ENCODE measurements at places on chromosomes 1 and 21. TPM values are rescaled to one million over a fixed set of nuclear protein-coding genes. Genes with fewer than 3 reads are reported as not detected.

GRCh38 chr21:45959779-45960390 lies 21.7 kb upstream of the COL6A1 start:
- no peak overlapping the region for H3K4me3 ChIP-seq
- no peaks in the 10 kb centered on the region for H3K27me3 ChIP-seq
- DNase-seq, result no peak
- H3K27ac ChIP-seq, result no peak overlapping the region

DNA sequence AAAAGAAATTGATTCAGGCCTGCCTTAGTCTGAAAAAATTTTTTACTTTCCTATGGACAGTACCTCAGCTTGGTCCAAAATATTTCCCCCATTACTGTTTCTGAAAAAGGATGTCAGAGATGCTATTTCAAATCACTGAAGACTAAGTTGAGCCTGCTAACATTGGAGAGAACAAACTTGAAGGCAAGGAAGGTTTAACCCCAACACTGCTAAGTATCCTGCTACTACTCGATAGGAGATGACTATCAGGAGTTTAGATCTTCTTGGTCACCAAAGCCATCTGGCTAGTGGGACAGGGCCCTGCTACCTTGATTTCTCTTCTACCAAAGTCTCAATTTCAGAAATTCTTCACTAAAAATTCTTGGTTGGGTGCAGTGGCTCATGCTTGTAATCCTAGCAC lies 22.7 kb upstream of the POGZ start:
- H3K27me3 ChIP-seq, result no peaks in the 10 kb centered on the region
- DNase-seq, result no peak
- H3K4me1 ChIP-seq, result peaks cover 24% of the 10 kb centered on the region
- H3K4me3 ChIP-seq, result no peak overlapping the region
- H3K36me3 ChIP-seq, result no peaks in the 10 kb centered on the region

DNA sequence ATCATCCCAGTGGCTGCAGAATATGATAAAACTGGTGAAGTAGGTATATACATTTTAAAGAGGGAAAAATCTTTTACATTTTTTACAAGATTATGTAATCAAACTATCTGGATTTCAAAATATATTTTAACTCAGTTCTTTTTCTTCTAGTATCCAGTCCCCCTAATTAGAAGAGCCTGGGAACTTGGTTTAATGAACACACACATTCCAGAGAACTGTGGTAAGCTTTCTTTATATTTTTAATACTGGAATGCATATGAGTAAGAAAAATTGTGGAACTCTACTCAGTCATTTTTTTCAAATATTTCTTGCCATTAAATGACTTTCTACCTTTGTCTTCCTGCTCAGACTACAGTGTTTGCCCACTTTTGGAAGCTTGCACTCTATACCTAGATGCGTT lies 8.2 kb downstream of the ACADM start:
- DNase-seq, result no peak
- H3K27me3 ChIP-seq, result no peaks in the 10 kb centered on the region
- H3K4me1 ChIP-seq, result no peaks in the 10 kb centered on the region
- 0 out of 2 replicates have a peak, but pooled peaks cover 5% of the 10 kb centered on the region for H3K36me3 ChIP-seq
- H3K27ac ChIP-seq, result no peak overlapping the region
- no peak overlapping the region for H3K4me3 ChIP-seq

- H3K4me3 ChIP-seq, result no peak overlapping the region
- no peaks in the 10 kb centered on the region for H3K27me3 ChIP-seq
- no peaks in the 10 kb centered on the region for H3K36me3 ChIP-seq
- no peak overlapping the region for H3K27ac ChIP-seq
- DNase-seq, result no peak
These were observed 1.3 kb downstream of the TBX15 start for GRCh38 chr1:118986555-118987467.

Gene EFNA3
- 20.4 TPM for total RNA-seq

- H3K4me3 ChIP-seq, result no peak overlapping the region
- no peak overlapping the region for H3K27ac ChIP-seq
- H3K36me3 ChIP-seq, result no peaks in the 10 kb centered on the region
These were observed 5.4 kb upstream of the PGBD5 start for GRCh38 chr1:230431527-230431926.

- H3K27me3 ChIP-seq, result no peaks in the 10 kb centered on the region
- 0 out of 2 replicates have a peak, but pooled peaks cover 5% of the 10 kb centered on the region for H3K4me1 ChIP-seq
- no peak for DNase-seq
- H3K27ac ChIP-seq, result peak overlapping the region; percentile 85
- peak overlapping the region; percentile 70 for H3K4me3 ChIP-seq
These were observed 1.3 kb downstream of the USF1 start for GRCh38 chr1:161044535-161044907.

DNA sequence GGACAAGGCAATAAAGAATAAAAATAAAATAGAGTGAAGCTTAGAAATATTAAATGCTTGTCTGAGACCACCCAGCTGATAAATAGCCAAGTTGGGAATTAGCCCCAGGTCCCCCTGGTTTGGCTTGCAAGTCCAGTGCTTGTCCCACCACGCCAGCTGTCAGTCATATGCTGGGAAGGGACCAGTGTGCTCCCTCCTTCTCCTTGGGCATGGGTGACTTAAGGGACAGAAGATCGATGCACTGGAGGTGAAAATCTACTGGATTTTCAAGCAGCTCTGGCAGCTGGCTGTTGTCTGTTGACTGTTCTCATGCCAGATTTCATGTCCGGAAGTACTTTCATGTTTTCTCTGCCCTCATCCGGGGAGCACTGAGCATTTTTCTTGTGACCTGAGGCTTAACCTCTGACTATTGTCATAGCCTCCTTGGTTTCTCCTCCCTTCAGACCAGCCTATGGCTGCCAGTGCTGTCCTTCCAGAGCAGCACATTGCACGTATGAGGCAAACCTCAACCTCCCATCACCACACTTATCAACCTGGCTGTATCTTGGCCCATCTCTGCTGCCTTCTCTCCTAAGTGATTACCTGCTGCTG lies 12.4 kb downstream of the LMOD1 start:
- H3K27me3 ChIP-seq, result no peaks in the 10 kb centered on the region
- peaks cover 10% of the 10 kb centered on the region for H3K4me1 ChIP-seq
- H3K4me3 ChIP-seq, result no peak overlapping the region
- H3K36me3 ChIP-seq, result no peaks in the 10 kb centered on the region

DNA sequence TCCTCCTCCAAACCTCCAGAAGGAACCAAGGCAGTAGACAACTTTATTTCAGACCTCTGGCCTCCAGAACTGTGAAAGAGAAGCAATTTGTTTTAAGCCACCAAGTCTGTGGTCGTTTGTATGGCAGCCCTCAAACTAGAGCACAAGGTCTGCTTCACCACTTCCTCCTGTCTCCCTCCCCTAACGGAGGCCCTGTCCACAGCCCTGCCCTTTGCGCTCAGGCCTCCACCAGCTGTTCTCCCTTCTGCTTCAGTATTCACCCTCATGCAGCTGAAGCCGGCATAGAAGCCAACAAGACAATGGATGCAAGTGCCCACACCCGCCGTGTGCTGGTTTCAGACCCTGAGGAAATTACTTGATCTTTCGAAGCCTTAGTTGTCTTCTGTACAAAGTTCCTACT lies 364.1 kb downstream of the HHAT start:
- H3K36me3 ChIP-seq, result no peaks in the 10 kb centered on the region
- no peak overlapping the region for H3K27ac ChIP-seq
- DNase-seq, result no peak
- H3K27me3 ChIP-seq, result peaks cover 19% of the 10 kb centered on the region
- H3K4me3 ChIP-seq, result no peak overlapping the region
- H3K4me1 ChIP-seq, result no peaks in the 10 kb centered on the region

- H3K4me3 ChIP-seq, result no peak overlapping the region
- H3K4me1 ChIP-seq, result no peaks in the 10 kb centered on the region
- no peaks in the 10 kb centered on the region for H3K27me3 ChIP-seq
- DNase-seq, result no peak
- H3K27ac ChIP-seq, result no peak overlapping the region
- no peaks in the 10 kb centered on the region for H3K36me3 ChIP-seq
These were observed 39.2 kb downstream of the SIPA1L2 start for GRCh38 chr1:232590744-232591082.

GRCh38 chr1:23914921-23915320 lies 1.8 kb upstream of the CNR2 start:
- H3K4me3 ChIP-seq, result no peak overlapping the region
- no peaks in the 10 kb centered on the region for H3K36me3 ChIP-seq
- peaks cover 27% of the 10 kb centered on the region for H3K4me1 ChIP-seq
- DNase-seq, result no peak

Gene S100A14
- 252 TPM for total RNA-seq

- H3K27ac ChIP-seq, result no peak overlapping the region
- no peaks in the 10 kb centered on the region for H3K4me1 ChIP-seq
- H3K27me3 ChIP-seq, result no peaks in the 10 kb centered on the region
- H3K4me3 ChIP-seq, result no peak overlapping the region
These were observed 351.4 kb downstream of the HLX start for GRCh38 chr1:221230605-221231004.

Gene PRR9
- total RNA-seq, result not detected

- H3K36me3 ChIP-seq, result no peaks in the 10 kb centered on the region
- no peak overlapping the region for H3K27ac ChIP-seq
- no peaks in the 10 kb centered on the region for H3K27me3 ChIP-seq
These were observed 112.7 kb downstream of the PRDM2 start for GRCh38 chr1:13812456-13813397.

All from HCT116 (cell line).